ENCODE measurements at places on chromosomes 5 and 9.

- no peaks in the 10 kb centered on the region for H3K27me3 ChIP-seq
- H3K36me3 ChIP-seq: peaks cover 31% of the 10 kb centered on the region
- H3K4me1 ChIP-seq: no peaks in the 10 kb centered on the region
- no peak overlapping the region for H3K4me3 ChIP-seq
Measured at GRCh38 chr5:157371655-157372471, 88.2 kb upstream of the NIPAL4 start.

- H3K27me3 ChIP-seq: no peaks in the 10 kb centered on the region
- no peaks in the 10 kb centered on the region for H3K36me3 ChIP-seq
- DNase-seq: no peak
- no peak overlapping the region for H3K27ac ChIP-seq
- no peaks in the 10 kb centered on the region for H3K4me1 ChIP-seq
- no peak overlapping the region for H3K4me3 ChIP-seq
Measured at GRCh38 chr5:135551593-135552447, 16.1 kb upstream of the NEUROG1 start.

DNA sequence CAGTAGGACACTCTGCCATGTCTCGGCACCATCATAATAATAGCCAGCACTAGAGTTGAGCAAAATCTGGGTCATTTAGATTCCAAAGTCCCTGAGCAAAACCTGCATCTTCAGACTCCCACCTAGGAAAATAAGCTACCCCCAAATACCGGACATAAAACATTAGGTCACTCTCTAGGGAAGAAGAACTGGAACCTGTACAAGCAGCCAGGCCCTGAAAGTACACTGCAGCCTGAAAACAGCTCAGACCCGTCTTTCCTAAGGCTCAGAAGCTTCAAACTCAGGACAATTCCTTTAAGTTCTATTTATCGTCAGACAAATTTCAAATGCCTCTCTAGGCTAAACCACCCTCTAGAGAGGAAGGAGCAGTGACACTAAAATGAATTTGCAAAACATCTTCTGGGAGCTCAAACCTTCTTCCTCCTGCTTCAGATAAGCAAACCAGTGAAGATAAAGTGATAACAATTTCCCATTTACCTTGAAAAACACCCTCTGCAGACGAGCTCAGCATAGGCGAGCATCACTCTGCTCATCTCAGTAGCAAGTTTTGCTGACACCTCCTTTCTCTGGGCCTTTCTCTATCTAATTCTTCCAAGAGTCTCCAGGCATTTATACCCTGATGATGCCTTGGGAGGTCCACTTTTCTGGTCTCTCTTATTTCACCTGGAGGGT lies 34.0 kb downstream of the ADAM19 start:
- no peak for DNase-seq
- no peak overlapping the region for H3K27ac ChIP-seq
- no peaks in the 10 kb centered on the region for H3K27me3 ChIP-seq
- H3K4me3 ChIP-seq: peak overlapping the region; percentile 19

GRCh38 chr5:9388941-9389674 lies 156.8 kb downstream of the SEMA5A start:
- H3K4me1 ChIP-seq: no peaks in the 10 kb centered on the region
- no peaks in the 10 kb centered on the region for H3K36me3 ChIP-seq
- no peaks in the 10 kb centered on the region for H3K27me3 ChIP-seq
- no peak overlapping the region for H3K4me3 ChIP-seq

Data from naive thymus-derived CD4-positive, alpha-beta T cell (primary cell).